Large intestine (tissue), 12 donors: ENCODE measurements at places on chromosomes 2 and 18. TPM values are rescaled to one million over a fixed set of nuclear protein-coding genes. Genes with fewer than 3 reads are reported as not detected.

Gene CIB4
- 0.21 TPM for polyA plus RNA-seq

Gene ANKAR
- polyA plus RNA-seq = 7.7 TPM

DNA sequence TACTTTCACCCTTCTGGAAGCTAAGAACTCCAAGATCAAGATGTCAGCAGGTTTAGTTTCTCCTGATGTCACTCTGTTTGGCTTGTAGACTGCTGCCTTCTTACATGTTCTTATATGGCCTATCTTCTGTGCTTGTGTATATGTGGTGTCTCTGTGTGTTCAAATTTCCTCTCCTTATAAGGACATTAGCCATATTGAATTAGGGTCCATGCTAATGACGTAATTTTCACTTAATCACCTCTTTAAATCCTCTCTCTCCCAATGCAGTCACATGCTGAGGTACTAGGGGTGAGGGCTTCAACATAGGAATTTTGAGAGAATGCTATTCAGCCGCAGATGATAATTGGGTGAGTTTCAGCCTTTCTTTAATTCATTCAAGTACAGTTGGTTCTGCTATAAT is 458.3 kb upstream of the SYT4 start:
- no peak for DNase-seq

DNA sequence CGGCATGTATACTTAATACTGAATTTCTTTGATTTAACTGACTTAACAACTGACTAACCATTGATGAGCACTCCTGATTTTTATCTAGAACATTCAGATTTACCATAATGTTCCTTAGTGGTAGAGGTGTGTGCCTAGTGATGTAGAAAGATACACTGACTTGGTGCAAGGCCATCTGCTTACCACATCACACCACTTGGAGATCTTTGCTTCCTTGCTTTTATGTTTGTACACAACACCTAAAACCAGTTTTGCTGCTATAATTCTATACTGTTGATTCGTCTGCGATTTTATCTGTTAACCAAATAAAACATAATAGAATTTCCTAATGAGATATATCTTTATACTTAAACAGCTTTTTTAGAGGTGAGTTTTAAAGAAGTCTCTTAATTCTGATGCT is 3.9 kb upstream of the FARP2 start:
- DNase-seq = no peak

GRCh38 chr2:202104286-202104870 is 31.3 kb downstream of the KIAA2012 start:
- no peak for DNase-seq

DNA sequence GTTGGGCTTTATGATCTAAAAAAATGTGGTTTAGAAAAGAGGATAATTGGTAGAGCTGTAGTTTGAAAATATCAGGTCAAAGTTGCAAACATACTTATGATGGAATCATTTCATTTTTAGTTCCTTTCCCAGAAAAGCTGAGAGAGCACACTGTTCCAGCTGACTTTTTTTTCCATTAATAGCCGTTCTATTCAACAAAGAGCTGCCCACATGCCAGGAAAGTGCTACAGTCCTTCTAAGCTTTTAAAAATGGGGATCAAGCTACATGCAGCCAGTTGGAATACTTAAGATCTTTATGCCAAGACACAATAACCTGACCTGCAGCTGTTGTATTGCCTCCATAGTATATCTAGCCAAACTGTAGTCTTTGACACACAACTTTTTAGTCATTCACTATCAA is 111.5 kb downstream of the GALNT3 start:
- no peak for DNase-seq

DNA sequence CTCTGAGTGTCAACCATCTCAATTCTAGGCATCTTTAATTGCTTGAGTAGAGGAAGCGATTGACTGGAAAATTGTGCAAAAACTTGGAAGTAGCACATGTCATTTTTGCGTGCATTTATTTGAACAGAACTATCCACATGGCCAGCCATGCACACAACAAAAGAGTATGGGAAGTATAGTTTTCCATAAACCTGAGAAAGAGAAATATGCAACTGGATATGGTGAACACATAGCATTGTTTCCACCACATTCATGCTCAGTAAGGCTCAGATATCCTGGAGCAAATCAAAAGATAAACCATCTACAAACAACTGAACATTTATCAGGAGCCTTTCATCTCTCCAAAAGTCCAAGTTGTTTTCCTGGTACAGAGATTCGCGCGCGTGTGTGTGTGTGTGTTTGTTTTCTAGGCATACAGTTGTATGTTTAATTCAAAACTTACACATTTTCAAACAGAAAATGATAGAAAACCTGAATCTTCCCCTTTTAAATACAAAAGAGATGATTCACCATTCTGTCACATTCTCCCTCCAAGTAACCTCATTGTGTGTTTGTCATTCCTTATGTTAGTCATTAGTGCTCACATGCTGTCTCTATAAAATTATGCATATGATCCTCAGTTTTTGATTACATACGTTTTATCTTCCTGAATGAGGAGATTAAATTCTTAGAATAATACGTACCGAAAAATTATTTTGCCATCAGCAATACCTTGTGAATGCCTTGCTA is 780.4 kb upstream of the NRXN1 start:
- no peak for DNase-seq

- DNase-seq = no peak
Observed at GRCh38 chr2:72139471-72139873, 8.2 kb downstream of the CYP26B1 start.

DNA sequence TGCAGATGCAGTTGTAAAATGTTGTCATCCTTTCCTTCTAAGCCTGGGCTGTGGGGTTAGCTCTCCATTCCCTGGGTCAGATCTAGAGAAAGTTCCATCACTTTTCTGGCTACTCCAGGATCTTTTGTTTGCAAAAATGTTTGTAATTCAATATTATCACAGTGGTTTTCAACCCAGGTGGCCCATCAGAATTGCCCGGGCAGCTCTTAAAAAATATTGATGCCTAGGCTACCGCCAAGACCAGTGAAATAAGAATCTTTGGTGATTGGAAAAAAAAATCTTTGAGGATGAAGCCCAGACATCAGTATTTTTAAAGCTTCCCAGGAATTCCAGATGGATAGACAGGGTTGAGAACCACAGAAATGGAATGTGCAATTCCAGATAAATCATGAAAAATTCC is 232.5 kb upstream of the SPRED2 start:
- no peak for DNase-seq

Gene EFR3B
- 6.2 TPM for polyA plus RNA-seq

DNA sequence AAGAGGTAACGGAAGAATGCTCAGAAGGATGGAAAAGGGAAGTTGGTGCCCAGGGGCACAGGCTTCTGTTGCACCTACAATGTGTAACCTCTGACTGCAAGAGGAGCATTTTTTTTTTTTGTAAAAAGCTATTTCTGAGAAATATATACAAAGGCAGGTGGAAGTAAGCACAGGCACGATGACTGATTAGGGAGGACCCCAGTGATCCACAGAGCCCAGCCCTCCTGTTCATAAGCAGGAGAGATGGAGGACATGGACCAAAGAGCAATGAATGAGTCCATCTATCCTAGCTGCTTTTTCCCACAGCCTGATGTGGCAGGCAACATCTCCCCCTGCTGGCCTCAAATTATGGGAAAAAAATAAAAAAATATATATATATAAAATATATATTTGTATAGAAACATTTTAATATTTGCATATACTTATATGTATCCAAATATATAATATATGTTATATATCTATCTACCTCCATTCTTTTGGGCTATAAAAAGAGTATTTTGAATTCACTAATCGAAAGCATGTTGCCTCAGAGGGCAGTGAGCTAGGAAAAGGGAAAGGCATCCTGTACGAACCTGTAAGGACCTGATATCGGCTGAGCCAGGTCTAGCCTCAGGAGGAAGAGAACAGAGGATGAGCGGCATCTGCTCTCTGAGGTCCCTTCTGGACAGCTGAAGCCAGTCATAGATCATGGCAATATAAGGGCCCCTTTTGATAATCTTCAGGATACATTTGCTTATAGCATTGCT is 166.0 kb upstream of the STK17B start:
- no peak for DNase-seq

GRCh38 chr2:180231015-180231414 is 223.9 kb upstream of the CWC22 start:
- no peak for DNase-seq
